ENCODE measurements at places on chromosomes 12 and 14.
A peak's percentile ranks its signal among the peaks of the same experiment; 100 is the strongest.

- no peak for DNase-seq
Observed at GRCh38 chr14:71113376-71113775, 206.1 kb downstream of the PCNX1 start.

DNA sequence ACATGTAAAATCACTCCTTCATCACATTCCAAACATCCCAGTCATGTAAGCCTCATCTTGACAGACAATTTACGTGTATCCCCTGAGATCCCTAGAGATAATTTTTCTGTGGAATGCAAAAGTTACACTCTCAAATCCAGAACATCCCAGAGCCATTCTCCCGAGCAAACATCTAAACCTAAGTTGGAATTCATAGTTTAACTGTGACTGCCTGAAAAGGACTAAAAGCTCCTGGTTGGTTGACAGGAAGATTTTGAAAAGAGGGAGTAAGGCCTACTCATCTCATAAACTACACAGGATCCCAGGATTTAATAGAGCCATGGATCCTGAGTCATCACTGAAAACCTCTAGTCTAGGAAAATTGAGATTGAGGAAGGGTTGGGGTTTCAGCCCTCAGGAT lies 123.6 kb downstream of the SCN8A start:
- DNase-seq, result no peak

DNA sequence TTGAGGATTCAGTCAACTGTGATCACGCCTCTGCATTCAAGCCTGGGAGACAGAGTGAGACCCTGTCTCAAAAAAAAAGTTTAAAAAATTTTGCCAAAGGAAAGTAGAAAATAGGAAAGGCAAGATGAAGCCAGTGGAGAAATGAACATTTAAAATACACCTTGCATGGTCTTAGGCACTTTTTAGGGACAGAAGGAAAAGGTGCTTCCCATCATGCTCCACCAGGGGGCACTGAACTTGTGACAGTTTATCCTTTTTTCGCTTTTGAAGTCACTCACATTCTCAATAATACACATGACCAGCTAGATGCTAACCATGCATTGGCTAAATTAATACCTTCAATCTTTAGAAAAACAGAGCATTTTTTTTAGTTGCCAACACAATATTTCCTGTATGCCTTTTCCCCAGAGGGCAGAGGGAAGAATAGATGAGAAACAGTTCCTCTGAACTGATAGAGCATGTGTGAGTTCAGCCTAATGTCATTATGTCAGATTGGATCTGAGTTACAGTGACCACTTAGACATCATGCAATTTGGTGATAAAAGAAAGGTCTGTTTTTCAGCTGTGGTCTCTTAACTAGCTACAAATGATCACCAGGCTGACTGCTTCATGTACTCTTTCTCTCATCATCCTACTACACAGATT lies 221.8 kb upstream of the SSTR1 start:
- DNase-seq, result peak; percentile 42

DNA sequence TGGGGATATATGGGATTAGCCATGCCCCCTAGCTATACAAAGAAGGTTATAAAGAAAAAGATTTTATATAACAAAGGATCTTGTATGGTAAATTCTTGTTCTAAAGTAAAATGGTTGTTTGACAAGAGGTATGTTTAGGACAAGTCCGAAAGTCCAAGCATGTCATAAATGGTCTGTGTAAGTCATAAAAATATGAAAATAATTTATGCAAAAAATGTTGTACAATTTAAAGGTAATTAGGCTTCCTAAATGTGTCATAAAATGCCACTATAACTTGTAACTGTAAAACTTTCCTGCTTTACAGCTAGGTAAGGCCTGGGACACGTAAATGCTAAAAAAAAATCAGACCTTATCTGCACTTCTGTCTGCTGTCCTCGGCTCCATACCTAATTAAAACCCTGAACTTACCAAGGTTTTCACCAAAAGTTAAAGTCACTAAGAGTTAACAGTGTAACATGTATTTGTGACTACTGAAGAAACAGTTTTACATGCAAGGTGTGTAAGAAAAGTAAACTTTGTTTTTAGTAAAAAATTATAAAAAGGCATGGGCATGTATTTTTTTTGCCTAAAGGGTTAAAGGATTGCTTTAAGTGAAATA lies 110.0 kb upstream of the RESF1 start:
- DNase-seq, result no peak

- DNase-seq, result no peak
Observed at GRCh38 chr12:108099778-108100489, 29.2 kb upstream of the WSCD2 start.

DNA sequence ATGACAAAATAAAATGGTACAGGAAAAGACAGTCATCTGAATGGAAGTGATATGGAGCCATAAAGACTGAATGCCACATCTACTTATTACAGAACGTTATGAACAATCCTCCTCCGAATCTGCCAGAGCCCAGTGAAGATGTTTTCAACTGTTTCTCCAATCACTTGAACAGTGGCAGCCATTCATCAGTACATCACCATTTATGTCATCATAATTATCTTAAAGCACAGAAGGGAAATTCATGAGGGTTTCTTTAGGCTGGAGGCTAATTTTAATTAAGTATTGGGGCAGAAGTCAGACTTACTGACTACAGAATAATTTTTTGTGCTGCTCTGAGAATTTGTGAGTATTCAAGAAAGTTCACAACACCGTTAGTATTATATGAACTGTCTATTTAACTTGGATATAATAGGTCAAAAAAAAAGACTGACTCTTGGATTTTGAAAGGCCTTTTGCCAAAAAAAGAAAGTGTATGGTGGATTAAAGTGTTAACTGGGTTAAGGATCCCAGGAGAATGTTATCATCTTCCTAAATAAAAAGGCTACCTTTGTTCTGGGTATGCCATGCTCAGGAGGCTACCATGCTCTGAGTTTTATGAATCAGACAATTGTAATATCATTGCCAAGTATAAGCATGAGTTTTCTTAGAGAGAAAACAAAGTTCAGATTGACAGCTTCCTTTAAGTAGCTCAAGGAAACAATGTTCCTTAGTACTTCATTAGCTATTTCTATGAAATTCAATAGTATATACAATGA lies 40.1 kb downstream of the PDZRN4 start:
- no peak for DNase-seq

DNA sequence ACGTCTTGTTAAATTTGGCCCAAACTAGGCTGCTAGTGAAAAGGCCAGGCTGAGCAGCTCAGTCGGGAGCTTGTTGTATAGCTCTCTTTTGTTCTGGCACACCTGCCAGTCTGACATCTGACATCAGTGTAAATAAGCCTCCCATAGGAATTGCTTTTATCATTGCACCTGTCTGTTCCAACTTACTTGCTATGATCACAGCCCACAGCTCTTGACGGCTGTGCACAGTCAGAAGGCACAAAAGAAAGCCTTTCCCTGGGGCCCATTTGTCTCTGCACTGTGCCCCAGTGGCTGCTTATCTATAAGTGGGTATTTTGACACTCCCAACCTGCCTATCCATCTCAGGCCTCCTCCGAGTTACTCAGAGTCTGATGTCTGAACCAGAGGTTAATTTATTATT lies 324.5 kb downstream of the NUAK1 start:
- DNase-seq, result no peak

- DNase-seq, result no peak
Observed at GRCh38 chr12:106329231-106329982, 26.9 kb downstream of the TCP11L2 start.

DNA sequence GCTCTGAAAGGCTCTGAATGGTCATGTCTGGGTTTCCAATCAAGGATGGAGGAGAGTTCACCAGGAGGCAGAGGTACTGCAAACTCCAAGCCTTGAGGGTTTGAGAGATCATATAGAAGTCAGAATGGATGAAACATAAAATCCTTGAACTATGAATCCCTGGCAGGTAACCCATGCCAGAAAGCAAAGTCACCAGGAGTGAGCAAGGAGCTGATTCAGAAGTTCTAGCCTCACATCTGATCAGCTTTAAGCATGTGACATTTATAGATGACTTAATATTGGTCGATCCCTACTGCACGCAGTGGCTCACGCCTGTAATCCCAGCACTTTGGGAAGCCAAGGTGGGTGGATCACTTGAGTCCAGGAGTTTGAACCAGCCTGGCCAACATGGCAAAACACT lies 126.1 kb upstream of the MED13L start:
- no peak for DNase-seq

- no peak for DNase-seq
Observed at GRCh38 chr14:38941488-38941887, 161.5 kb downstream of the SEC23A start.

GRCh38 chr14:34374998-34375740 lies 86.9 kb downstream of the SPTSSA start:
- DNase-seq, result no peak

- no peak for DNase-seq
Observed at GRCh38 chr12:11834931-11835330, 185.5 kb downstream of the ETV6 start.

GRCh38 chr14:37197421-37198272 lies at the start of gene MIPOL1:
MIPOL1 (plus strand) TSS chr14:37197937; CDS start chr14:37247889, 49,952 bp downstream.
- DNase-seq, result no peak

DNA sequence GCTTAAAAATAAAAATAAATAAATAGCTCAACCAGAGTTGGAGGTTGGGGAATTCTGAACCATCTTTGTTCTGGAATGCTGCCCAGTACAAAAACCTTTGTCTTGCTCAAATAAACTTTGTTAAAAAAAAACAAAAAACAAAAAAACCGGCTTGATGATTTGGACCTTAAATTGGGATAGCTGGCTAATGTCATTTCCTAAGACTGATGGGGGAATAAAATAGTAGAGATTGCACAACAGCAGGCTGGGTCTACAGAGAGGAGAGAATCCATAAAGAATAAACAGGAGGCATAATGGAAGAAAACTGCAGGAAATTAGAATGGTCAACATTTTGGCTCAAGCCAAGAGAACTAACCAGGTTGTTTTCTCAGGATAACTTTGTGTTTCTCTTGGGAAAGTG lies 370.9 kb downstream of the AEBP2 start:
- no peak for DNase-seq

GRCh38 chr12:106027286-106027685 lies 111.5 kb downstream of the NUAK1 start:
- DNase-seq, result no peak

- no peak for DNase-seq
Observed at GRCh38 chr14:100677554-100678468, 48.9 kb upstream of the DLK1 start.

- DNase-seq, result no peak
Observed at GRCh38 chr14:73397810-73398209, 60.5 kb downstream of the NUMB start.

DNA sequence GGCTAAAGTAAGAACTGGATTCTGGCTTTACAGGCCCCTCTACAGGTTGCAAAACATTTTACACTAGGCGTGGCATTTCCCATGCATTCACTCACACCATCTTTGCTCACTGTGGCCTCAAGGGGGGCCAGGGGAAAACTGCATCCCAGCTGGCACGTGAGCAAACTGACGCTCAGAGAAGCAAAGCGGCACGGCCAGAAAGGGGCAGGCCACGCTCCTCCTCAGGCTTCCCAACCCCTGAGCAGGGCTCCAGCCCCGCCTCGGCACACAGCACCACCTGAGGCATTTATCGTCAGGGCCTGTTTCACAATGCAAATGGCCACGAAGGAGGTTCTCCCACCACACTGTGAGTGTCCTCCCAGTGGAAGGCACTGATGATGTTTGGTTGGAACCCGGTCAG lies 90.8 kb downstream of the BCL11B start:
- DNase-seq, result no peak

DNA sequence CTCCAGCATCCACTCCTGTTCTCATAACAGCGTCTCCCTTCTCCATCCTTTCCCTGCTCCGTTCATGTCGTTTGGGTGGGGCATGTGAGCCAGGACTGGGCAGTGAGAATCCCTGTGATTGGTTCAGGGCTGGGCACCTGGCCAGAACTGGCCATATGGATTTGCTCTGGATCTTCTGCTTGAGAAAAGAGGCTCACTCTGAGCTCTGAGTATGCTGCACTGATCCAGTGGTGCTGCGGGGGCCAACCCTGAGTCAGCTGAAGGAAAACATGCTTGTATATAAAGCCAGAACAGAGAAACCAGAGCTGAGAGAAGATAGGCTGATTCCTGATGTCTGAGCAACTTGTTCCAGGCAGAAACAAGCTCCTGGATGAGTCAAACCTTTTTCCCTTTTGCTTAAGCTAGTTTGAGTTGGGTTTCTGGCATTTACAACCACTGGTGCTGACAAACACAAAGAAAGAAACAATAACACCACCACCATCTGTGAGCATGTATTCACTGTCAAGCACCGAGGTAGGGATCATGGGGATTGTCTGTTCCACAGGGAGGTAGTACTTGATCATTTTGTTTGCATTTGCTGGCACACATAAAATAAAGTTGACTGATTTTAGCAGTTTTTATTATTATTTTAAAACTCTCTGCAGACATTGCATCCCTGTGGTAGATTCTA lies 14.0 kb upstream of the HPD start:
- no peak for DNase-seq

- DNase-seq, result no peak
Observed at GRCh38 chr12:107845980-107846659, 71.6 kb downstream of the ASCL4 start.

DNA sequence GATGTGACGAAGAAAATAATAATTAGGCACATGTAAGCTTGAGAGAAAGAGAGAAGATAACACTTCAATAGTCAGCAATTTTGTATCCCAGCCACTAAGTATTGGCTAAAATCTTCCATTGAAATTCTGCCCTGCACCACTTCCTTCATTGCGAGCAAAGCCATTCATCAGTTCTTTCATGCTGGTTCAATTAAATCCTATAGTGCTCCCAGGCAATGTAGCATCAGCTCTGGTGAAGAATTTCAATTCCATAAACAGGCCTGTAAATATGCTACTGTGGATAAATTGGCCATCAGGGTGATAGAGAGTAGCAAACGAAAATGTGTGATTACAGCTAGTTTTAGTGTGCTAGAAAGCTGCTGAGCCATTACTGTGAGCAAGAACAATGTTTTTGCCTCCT lies 24.7 kb downstream of the RPL10L start:
- no peak for DNase-seq

- no peak for DNase-seq
Observed at GRCh38 chr12:54251667-54252284, 28.1 kb downstream of the CBX5 start.

DNA sequence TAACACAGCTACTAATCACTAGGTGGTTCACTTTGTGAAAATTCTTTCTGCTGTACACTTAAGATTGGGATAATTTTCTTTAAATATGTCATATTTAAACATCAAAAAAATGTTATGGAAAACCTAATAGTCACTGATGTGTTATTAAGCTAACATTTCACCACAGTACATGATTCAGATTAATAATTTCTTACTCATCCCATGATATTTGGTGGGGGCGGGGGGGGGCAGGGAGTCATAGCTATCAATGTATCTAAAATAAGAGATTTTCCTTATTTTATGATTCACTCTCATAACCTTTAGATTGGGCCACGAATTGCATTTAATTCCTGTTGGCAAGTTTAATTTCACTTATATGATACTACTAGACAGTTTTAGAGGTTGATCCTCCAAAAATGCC lies 88.8 kb downstream of the KCNH5 start:
- DNase-seq, result no peak

DNA sequence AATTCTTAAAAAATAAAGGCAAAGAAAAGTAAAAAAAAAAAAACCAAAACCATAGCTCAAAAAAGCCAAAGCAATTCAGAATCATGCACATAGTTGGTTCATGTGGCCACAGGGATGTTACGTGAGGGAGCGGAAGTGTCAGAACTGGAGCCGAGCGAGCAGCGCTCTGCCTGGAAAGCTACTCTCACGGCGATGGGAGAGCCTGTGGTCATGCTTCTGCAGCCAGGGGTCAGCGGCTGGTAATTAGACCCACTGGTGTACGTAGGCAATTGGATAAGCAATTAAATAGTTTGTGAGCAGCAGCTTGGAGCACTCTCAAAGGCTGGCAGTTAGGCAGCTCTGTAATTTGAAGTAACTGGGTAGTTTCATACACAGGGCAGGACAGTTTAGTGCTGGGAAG lies 58.1 kb downstream of the TRHDE start:
- no peak for DNase-seq

- no peak for DNase-seq
Observed at GRCh38 chr12:16607906-16608775, 2.2 kb upstream of the LMO3 start.
